ENCODE measurements at places on chromosomes 4 and X.
A peak's percentile ranks its signal among the peaks of the same experiment; 100 is the strongest.

- no peak for DNase-seq
Measured at GRCh38 chr4:160864253-160864652, 1299.5 kb downstream of the FSTL5 start.

GRCh38 chrX:112997991-112998390 is 157.4 kb upstream of the AMOT start:
- DNase-seq = no peak

GRCh38 chr4:37680089-37680488 is 6.1 kb downstream of the RELL1 start:
- no peak for DNase-seq

DNA sequence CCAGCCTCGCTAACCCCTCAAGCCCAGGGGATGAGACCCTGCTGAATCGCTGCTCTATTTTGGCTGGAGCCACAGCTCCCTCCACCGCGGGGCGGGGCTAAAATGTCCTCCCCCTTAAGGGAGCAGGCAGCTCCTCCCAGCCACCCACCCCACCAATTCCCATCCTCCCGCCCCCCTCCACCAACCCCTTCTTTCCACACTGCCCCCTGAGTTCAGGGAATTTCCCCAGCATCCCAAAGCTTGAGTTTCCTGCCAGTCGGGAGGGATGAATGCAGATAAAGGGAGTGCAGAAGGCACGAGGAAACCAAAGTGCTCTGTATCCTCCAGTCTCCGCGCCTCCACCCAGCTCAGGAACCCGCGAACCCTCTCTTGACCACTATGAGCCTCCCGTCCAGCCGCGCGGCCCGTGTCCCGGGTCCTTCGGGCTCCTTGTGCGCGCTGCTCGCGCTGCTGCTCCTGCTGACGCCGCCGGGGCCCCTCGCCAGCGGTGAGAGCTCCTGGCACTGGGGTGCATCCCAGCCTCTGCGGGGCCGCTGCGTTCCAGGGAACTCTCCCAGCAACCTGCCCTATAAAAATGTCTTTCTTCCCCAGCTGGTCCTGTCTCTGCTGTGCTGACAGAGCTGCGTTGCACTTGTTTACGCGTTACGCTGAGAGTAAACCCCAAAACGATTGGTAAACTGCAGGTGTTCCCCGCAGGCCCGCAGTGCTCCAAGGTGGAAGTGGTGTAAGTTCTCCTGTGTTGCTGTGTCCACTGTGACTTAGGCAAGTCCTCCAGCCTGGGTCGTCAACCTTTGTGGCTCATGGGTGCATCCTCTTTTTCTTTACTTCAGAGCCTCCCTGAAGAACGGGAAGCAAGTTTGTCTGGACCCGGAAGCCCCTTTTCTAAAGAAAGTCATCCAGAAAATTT is at the start of gene CXCL6:
Gene CXCL6, plus strand, starts transcription at position 306 of the 907 bp plus-strand sequence. Its CDS starts 73 bp downstream, at position 379.
- DNase-seq = no peak

DNA sequence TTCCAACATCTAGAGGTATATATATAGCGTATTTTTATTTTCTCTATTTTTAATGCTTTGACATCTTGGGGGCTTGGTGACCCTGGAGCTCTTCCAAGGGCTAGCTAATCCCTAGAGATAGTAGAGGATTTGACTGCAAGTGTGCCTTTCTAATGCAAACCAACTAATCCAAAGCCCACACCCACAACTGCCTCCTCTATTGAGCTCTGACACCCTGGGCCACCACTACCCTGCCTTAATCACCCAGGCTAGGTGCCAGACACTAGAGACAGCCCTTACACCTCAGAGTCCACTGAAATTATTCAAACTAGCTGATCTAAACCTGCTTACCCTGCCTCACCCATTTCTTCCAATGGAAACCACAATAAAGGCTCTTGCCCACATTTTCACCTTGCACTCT is 69.6 kb upstream of the ATXN3L start:
- no peak for DNase-seq

- DNase-seq = no peak
Measured at GRCh38 chrX:118164138-118164537, 47.5 kb upstream of the KLHL13 start.

DNA sequence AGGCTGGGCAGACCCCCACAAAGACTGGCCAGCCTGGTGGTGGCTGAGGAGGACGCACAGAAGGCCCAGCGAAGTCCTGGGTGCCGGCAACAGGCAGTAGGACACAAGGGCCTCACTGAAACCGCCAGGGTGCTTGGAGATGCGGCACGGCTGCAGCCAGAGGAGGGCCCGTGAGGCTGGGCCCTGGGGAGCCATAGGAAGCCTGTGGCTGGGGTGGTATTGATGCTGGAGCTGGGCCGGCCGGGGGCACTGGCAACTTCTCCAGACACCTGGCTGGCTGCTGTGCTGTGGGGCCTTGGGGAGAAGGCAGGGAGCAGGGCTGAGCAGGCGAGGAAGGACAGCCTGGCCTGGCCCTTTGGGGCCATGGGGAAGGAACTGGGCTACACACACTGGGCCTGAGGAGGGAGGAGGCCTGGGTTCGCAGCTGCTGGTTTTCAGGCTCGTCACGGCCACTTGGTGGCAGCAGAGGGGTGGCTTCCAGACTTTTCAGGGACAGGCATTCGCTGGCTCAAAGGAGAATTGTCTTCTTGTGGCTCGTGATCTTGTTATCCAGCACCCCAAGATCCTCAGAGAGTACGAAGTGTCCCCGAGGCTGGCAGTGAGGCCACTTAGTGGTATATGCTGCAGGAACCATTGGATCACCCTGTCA is 37.2 kb downstream of the ATP2B3 start:
- peak; percentile 27 for DNase-seq

DNA sequence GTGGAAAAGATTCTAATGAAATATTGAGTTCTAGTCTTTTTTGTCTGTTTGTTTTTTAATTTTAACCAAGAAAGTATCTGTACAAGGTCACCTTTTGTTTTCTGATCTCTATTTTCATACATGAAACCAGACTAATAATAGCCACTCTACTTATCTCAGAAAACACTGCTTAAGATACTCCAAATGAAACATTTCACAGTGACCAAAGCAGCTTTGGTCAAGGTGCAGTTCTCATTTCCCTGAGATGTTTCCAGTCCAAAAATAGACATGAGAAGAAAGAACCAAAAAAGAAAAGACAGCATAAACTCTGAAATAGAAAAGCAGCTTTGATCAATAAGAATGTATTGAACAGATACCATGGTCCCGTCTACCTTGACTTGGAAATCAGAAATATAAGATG is 782.8 kb downstream of the RAB28 start:
- no peak for DNase-seq

- DNase-seq = no peak
Measured at GRCh38 chr4:36218121-36218520, 26.2 kb downstream of the ARAP2 start.

DNA sequence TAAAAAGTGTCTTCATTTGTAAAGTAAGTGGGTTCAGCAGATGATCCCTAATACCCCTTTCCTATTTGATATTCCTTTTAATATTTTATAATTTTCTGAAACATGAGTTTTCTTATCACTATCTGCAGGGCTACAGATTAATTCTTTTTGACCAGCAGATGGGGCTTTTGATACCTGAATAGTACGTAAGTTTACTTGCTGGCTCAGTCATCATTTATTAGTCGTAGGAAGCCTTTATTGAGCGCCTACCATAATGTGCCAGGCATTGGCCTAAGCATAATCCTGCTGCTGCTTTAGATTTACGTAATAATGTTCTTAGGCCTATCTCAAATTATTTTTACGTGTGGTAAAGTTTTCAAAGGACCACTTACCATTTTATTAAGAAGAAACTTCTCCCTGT is 33.1 kb downstream of the OSTC start:
- DNase-seq = peak; percentile 8

DNA sequence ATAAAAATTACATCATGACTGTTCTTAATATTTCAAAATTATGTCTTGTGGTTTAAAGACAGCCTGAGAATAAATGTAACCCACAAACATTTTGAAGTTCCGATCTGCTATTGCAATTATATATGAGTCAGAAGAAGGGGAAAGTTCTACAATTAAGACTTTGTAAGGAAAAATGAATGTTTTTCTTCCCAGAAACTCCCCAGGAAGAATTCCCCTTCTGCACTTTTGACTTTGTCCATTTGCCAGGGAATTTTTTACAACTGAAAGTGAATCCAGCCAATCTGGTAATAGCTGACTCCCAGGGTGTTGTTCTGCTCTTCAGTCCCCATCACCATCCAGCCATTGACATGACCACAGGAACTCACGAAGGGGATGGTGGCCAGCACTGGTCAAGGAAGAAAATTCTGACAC is 61.6 kb upstream of the NOCT start:
- DNase-seq = no peak
